ENCODE measurements at places on chromosomes 1 and 21. TPM values are rescaled to one million over a fixed set of nuclear protein-coding genes. Genes with fewer than 3 reads are reported as not detected.

The LCE1E gene
- total RNA-seq, result not detected

The RSPH1 gene
- not detected for total RNA-seq

The ALPL gene
- 0.30 TPM for total RNA-seq

The SLC44A3 gene
- 0.42 TPM for total RNA-seq

The RPE65 gene
- not detected for total RNA-seq

The HES3 gene
- not detected for total RNA-seq

The E2F2 gene
- 5.6 TPM for total RNA-seq

The APP gene
- 811 TPM for total RNA-seq

The DNASE2B gene
- total RNA-seq, result not detected

The FYB2 gene
- not detected for total RNA-seq

The IL19 gene
- total RNA-seq, result not detected

The S100A12 gene
- total RNA-seq, result not detected

The AQP10 gene
- not detected for total RNA-seq

The ACTL8 gene
- not detected for total RNA-seq

The C8A gene
- total RNA-seq, result not detected

The DDR2 gene
- total RNA-seq, result 30.8 TPM

The C4BPB gene
- not detected for total RNA-seq

Measured in endothelial cell of umbilical vein (primary cell).